Activated T-cell treated with anti-CD3 and anti-CD28 coated beads, Interleukin-2, amount 50 U/mL, for 72 hours (primary cell): ENCODE measurements at places on chromosomes 13 and 19. TPM values are rescaled to one million over a fixed set of nuclear protein-coding genes. Genes with fewer than 3 reads are reported as not detected.

Gene USHBP1
- total RNA-seq, result 0.46 TPM

Gene GAPDHS
- not detected for total RNA-seq

Gene ARHGEF18
- 42.7 TPM for total RNA-seq

Gene CACTIN
- total RNA-seq, result 31.2 TPM

Gene DNAJC3
- 24.9 TPM for total RNA-seq

Gene FCAR
- total RNA-seq, result not detected

Gene FXYD7
- total RNA-seq, result 1.2 TPM

Gene CD22
- total RNA-seq, result 44.5 TPM

Gene RNASEH2A
- total RNA-seq, result 31.1 TPM

Gene ZIC5
- not detected for total RNA-seq

Gene SSC5D
- 1.2 TPM for total RNA-seq

Gene ZNF230
- 5.5 TPM for total RNA-seq

Gene ATP8B3
- 12.8 TPM for total RNA-seq

Gene CDC42EP5
- 0.30 TPM for total RNA-seq

Gene C13orf42
- total RNA-seq, result not detected

Gene DOCK6
- total RNA-seq, result 9.1 TPM

Gene MUC16
- total RNA-seq, result 0.05 TPM

Gene SMIM44
- total RNA-seq, result not detected

Gene ZNF835
- total RNA-seq, result 0.53 TPM
